Left renal cortex interstitium (tissue), 4 donors: ENCODE measurements at places on chromosomes 2 and 18.

- DNase-seq = no peak
These were observed 335.6 kb downstream of the CYRIA start for GRCh38 chr2:16330012-16330411.

DNA sequence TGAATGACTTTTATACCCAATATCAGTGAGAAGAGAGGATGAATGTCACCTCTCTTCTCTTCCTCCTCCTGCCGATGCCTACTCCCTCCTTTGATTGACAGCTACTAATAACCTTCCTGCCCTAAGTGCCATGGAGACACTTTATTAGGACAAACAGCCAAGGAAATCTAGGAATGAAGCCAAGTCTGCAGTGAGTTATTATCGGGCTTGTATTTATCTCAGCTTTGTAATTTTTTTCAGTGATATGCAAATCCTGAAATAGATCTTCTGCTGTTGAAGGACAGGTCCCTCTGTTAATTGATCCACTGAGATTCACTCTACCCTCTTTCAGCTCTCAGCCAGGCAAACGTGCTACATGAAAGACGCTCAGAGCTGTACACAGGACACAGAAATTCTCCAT lies 686.7 kb downstream of the TMEM182 start:
- no peak for DNase-seq

- no peak for DNase-seq
These were observed 17.2 kb downstream of the B4GALT6 start for GRCh38 chr18:31667185-31667584.

DNA sequence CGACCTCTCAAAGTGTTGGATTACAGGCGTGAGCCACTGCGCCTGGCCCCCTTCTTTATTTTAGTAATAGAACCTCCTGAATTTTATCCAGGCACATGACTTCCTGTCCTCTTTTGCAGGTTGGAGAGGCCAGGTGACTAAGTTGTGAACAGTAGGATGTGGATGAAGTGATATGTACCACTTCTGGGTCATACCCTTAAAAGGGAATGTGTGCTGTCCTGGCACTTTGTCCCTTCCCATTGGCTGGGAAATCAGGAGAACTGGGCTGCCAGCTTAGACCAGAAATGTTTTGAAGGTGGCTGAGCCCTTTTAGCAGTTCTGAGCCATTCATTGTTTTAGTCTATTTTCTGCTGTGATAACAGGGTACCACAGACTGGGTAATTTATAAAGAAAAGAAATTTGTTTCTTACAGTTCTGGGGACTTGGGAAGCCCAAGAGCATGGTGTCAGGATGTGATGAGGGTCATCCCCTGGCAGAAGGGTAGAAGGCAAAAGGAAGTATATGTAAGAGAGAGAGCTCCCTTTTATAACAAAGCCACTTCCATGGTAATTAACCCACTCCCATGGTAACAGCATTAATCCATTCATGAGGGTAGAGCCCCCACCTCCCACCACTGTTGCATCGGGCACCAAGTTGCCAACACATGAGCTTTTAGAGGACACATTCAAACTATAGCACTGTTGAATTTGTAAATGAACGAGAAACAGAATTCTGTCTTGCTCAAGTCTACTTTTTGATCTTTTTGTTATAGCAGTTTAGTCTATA lies 79.1 kb downstream of the TTC27 start:
- no peak for DNase-seq

GRCh38 chr2:84939426-84940087 lies 31.4 kb upstream of the KCMF1 start:
- DNase-seq = no peak

GRCh38 chr2:102273619-102274211 lies 37.6 kb upstream of the IL1RL1 start:
- DNase-seq = no peak

- no peak for DNase-seq
These were observed 67.1 kb upstream of the EPAS1 start for GRCh38 chr2:46230115-46230571.

DNA sequence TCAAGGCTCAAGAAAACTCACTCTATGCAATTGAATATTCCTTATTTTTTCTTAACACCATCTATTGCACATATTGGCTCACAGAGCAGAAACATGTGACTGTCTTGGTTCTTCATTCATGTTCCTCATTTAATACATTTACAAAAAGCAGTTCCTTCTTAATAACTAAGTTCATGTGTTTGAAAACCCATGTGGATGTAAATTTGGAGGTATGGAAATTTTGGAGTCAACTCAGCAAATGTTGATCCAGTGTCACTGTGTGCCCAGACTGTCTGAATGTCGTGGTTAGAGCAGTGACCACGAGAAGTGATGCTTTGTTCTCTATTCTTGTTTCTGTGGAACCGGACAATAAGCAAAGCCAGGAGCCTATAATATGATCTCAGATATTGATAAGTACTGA lies 299.1 kb downstream of the SETBP1 start:
- no peak for DNase-seq

DNA sequence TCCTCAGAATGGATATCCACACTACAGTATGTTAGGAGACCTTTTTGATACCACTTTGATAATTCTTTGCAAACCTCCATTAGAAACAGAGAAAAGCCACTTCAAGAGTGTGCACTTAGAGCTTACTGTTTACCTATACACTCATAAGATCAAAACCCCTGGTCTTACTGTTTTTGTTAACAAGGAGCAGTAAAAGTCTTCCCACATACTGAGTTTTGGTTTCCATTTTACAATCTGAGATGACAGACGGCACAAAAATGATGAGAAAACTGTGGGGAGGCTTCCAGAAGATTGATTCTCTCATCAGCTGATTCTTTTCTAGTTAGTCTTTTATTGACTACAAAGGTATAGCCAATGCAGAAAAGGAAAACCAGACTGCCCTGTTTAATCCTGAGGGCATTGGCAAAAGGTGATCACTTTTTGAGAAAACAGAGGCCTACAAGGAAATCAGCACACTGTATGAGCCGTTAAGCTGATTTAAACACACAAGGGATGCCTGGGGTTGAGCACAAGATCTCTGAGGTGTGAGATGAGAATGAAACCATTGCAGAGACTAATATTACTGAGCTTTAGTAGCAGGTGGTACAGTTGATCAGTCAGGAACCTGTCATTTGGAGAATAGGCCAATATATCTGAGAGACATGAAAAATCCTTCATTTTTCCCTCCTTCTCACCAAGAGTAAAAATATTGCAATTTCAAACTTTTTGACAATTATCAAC lies 368.6 kb downstream of the GRB14 start:
- DNase-seq = no peak

DNA sequence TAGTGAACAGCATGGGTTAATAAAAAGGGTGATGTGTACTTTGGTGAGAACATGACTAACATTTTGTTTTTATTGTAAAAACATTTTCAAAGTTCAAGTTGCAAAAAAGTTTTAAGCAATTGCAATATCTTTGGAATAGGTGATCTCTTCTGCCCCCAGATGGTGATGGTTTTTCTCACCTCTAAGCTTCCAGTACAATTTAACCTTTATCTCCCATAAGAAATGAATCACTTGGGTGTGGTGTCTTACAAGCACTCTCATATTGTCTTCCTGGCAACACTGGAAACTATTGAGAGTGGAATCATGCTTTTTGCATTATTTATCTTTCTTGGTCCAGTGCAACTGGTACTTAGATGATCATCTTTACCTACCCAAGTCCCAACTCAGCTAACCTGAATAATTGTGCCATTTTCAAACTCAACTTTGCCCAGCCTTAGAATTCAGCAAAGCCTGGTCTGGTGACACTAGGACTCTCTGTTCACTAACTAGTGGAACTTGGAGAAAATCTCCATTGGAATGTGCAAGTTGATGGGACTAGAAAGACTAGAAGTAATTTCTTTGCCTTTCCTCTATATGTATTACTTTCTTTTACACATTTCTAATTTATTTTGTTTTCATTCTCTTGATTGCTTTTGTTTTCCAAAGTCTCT lies 964.7 kb upstream of the ZEB2 start:
- no peak for DNase-seq

DNA sequence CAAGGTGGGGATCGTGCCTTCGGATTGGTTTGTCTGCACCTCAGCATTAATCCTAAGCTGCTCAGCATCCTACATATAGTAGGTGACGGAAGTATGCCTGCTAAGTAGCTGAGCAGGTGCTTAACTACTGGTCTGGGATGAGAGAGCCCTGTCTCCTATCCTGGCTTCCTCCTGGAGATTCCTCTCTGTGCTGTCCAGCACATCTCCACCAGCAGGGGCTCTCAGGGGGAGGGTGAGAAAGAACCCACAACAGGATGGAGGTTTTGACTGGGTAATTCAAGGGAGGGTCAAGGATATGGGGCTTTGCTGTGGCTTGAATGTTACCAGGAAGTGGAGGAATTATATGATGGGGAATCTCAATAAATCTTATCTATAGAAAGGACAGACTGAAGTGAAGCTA lies 45.4 kb upstream of the KIF5C start:
- DNase-seq = no peak

GRCh38 chr2:177670791-177671535 lies 278.4 kb downstream of the AGPS start:
- no peak for DNase-seq

DNA sequence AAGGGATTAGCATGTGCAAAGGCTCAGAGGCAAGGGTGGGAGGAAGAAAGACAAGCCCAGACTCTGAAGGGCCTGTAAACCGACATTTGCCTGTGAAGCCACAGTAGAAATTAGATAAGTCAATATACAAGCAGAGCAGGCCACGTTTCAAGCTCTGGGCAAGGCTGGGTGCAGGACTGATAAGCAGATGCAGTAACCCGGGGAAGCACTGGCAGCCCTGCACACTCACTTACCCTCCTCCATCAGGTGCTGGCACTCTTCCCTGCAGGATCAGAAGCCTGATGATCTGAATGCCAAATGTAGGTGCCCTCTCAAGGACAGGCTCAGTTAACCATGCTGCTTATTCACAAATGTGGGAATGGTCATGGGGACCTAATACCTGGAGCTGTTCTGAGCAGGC lies 46.3 kb upstream of the RAB12 start:
- no peak for DNase-seq

GRCh38 chr2:128797092-128797491 lies 478.4 kb upstream of the HS6ST1 start:
- DNase-seq = no peak

DNA sequence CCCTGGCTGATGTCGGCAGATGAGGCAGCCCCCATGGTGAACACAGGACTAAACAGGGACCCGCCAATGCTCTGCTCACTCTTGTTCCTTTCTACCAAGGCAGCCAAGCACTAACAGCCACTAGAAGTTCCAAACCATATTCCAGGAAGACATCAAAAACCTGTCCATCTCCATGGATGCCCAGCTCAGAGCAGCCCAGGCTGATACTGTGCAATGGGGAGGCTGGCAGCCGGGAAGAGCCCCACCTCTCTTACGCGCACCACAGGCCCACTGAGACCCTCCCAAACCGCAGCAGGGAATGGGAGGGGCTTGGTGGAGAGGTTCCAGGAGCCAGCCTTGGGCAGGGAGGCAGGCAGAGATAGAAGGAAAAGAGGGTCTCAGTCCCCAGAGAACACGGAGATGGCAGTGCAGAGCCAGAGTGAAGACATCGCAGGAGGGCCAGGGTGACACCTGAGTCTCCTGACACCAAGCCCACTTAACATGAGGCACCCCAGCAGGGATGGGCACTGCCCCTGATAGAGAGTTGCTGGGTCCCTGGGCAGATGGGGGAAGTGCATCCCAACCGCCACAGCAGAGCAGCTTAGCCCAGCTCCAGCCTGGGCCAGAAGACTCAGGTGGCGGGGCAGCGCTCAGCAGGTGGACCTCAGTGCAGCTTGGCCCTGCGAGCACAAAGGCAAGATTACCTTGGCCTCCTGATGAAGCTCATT lies 3.4 kb downstream of the HS6ST1 start:
- no peak for DNase-seq

DNA sequence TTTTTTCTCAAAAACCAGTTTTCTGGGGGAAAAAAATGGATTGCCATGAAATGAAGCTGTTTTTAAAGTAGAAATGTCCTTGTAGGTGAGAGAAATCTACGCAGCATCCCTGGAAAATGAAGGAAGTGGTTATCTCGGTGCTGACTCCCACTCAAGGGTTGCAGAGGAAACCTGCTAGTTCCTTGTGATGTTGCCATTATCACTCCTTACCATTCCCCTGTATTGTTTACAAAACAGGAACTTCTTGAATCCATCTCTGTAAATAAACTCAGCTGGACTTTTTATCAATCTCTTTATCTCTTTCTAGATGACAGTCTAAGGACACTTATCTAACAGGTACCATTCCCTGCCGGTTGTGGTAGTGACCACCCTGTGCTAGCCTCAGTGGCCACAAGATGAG lies 61.2 kb downstream of the FEZ2 start:
- no peak for DNase-seq

DNA sequence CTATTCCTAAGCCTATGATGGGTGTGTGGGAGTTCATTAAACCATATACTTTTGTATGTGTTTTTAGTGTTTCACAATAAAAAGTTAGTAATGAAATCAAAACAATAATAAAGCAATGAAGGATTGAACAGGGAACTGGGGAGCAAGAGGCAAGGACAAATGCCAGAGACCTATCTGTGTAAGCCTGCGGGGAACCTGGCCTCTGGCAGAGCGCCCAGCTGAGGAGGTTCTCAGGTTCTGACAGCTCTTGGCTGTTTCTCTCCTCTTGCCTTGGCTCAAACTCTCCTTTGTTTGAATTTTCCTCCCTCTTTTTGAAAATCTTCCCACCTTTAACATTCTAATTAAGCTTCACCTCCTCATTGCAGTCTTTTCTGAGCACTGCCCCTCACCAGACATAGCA lies 200.0 kb upstream of the NCKAP5 start:
- no peak for DNase-seq

DNA sequence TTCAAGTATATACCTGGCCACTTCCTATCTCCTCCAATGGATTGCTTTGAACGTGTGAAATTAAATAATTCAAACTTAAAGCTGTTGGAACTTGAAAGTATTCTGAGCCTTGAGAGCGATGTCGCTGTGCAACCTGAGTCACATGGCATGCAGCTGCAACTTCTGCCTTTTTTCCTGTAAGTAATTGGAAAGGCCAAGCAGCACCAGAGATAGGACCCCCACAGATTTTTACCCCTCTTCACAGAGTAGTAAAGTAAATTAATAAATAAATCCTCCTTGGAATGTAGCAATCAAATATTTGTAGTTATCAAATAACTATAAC lies 3.2 kb upstream of the RNF149 start:
- DNase-seq = no peak

- DNase-seq = no peak
These were observed 417.5 kb upstream of the MYT1L start for GRCh38 chr2:2748399-2749205.

DNA sequence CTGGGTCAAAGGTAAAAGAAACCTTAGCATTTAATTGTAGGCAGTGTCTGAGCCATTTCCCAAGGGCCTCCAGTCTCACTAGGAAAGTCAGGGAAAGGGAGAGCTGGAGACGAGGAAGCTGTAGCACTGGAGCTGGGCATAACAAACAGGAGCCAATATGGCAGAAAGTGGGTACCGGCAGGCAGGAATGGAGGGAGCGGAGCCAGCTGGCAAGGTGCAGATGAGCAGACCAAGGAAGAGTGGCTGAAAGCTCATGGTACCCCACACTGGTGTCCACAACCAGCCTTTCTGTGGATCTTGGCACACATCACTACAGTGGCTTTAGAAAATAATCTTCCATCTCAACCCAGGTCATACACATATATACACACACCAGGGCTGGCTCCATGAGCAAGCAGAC lies 40.0 kb downstream of the ANKRD44 start:
- DNase-seq = no peak
